Heart right ventricle (tissue), 16 donors: ENCODE measurements at places on chromosomes 13 and 19.

- H3K27ac ChIP-seq, result no peak overlapping the region
- no peaks in the 10 kb centered on the region for H3K4me1 ChIP-seq
- DNase-seq, result no peak
- no peaks in the 10 kb centered on the region for H3K36me3 ChIP-seq
- no peak overlapping the region for H3K4me3 ChIP-seq
These were observed 1.5 kb downstream of the GRK1 start for GRCh38 chr13:113668491-113668971.

- H3K27ac ChIP-seq, result no peak overlapping the region
- DNase-seq, result no peak
- no peak overlapping the region for H3K4me3 ChIP-seq
- H3K27me3 ChIP-seq, result no peaks in the 10 kb centered on the region
These were observed 4.5 kb downstream of the ADGRE1 start for GRCh38 chr19:6891761-6892385.

GRCh38 chr13:91200486-91200885 lies 147.0 kb upstream of the MIR17HG start:
- no peak for DNase-seq
- no peak overlapping the region for H3K4me3 ChIP-seq
- no peak overlapping the region for H3K27ac ChIP-seq
- H3K36me3 ChIP-seq, result no peaks in the 10 kb centered on the region
- H3K4me1 ChIP-seq, result no peaks in the 10 kb centered on the region

DNA sequence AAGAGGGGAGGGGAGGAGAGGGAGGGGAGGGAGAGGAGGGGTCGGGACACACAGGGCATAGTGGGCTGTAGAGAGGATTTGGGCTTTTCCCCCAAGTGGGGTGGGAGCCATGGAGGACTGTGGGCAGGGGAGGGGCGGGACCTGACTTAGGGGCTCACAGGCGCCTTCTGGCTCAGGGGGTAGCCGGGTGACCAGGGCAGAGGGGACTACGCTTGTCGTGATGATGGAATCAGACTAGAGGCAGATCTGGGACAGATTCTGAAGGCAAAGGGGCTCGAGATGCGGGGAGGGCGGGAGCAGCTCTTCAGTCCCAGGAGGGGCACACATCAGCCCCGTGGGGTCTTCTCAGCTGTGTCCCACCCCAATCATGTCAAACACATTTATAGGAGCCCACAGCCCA lies 13.5 kb downstream of the NDUFA11 start:
- H3K4me1 ChIP-seq, result peaks cover 36% of the 10 kb centered on the region
- peaks cover 20% of the 10 kb centered on the region for H3K27me3 ChIP-seq
- no peak overlapping the region for H3K27ac ChIP-seq
- no peak overlapping the region for H3K4me3 ChIP-seq

- no peak for DNase-seq
- no peaks in the 10 kb centered on the region for H3K27me3 ChIP-seq
- H3K4me3 ChIP-seq, result no peak overlapping the region
- H3K27ac ChIP-seq, result no peak overlapping the region
- peaks cover 49% of the 10 kb centered on the region for H3K4me1 ChIP-seq
These were observed 66.8 kb downstream of the CDK8 start for GRCh38 chr13:26320766-26321165.

DNA sequence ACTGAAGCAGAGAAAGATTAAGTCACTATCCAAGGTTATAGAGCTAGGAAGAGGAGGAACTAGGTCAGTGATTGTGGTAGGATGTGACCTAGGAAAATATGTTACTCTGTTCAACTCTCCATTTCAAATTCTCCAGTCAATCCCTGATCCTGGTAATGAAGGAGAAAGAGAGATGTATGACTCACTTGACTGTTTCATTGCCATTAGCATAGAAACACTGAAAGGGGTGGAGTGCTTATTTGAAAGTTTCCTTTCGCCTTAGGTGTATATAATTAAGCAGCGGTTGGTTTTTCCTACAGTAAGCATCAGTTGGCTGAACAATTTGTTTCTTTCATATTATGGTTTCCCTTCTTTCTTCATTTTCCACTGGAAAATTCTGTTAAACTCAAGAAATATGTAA lies 198.1 kb upstream of the CSNK1A1L start:
- no peaks in the 10 kb centered on the region for H3K36me3 ChIP-seq
- no peak overlapping the region for H3K4me3 ChIP-seq
- H3K27me3 ChIP-seq, result no peaks in the 10 kb centered on the region
- no peak overlapping the region for H3K27ac ChIP-seq

DNA sequence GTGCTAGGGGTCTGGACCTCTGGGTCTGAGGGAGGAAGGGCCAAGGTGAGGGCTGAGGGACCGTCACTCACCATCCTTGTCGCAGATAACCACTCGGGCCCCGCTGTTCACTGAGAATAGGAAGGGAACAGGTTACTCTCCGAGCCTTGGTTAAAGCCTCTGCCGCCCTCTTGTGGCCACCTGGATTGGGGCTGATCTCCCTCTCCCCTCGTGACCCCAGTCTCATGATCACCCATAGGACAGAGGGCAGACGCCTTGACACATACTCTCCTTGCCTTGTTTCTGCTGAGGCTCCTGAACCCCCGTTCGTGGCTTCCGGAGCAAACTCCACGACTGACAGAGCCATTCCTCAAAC lies 580 bp downstream of the HSD17B14 start:
- peaks cover 20% of the 10 kb centered on the region for H3K4me1 ChIP-seq
- H3K36me3 ChIP-seq, result peaks cover 29% of the 10 kb centered on the region
- H3K4me3 ChIP-seq, result peak overlapping the region; percentile 55
- peak overlapping the region; percentile 57 for H3K27ac ChIP-seq

GRCh38 chr13:93977986-93978385 lies 501.5 kb downstream of the DCT start:
- no peaks in the 10 kb centered on the region for H3K4me1 ChIP-seq
- DNase-seq, result no peak
- no peaks in the 10 kb centered on the region for H3K27me3 ChIP-seq
- no peak overlapping the region for H3K4me3 ChIP-seq
- no peaks in the 10 kb centered on the region for H3K36me3 ChIP-seq
- no peak overlapping the region for H3K27ac ChIP-seq

DNA sequence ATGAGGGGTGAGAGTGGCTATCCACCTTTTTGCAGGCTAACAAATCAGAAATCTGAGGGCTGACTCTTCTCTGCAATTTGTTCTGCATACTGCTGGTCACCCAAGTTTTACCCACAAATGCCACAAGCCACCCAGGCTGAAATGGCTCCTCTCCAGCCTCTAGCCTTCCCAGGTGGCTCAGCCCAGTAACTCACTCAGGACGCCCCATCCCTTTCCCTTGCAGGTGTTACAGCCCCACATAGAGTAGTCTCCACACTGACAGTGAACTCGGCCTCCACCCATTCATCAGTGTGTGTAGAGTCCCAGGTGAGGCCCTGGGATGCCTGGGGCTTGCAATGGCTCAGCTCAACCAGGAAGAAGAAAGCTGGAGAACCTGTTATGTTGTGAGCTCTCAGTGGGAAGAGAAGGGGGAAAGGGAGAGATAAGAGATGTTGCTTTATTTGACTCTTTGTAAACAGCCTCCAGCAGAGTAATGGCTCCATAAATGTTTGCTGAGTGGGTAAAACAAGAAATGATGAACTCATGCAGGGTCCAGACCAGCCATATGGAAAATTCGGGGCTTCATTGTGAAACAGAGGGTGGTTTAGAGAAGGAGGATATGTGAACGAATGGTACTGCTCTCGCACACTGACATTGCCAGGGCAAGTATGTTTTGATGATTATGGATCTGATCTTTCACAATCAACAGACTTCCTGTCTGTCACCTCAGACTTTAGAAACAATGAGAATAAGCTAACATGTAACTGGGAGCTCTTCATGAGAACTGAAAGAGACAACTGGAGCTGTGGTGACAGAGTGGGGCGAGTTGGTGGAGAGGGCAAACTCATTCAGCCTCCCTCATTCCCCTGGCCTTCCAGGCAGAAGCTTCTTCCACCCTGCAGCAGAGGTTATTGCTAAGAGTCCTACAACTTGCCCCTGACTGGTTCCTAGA lies 74.2 kb upstream of the RFC3 start:
- H3K4me1 ChIP-seq, result peaks cover 12% of the 10 kb centered on the region
- no peak overlapping the region for H3K27ac ChIP-seq
- no peak overlapping the region for H3K4me3 ChIP-seq
- no peaks in the 10 kb centered on the region for H3K36me3 ChIP-seq
- no peak for DNase-seq
- H3K27me3 ChIP-seq, result no peaks in the 10 kb centered on the region

DNA sequence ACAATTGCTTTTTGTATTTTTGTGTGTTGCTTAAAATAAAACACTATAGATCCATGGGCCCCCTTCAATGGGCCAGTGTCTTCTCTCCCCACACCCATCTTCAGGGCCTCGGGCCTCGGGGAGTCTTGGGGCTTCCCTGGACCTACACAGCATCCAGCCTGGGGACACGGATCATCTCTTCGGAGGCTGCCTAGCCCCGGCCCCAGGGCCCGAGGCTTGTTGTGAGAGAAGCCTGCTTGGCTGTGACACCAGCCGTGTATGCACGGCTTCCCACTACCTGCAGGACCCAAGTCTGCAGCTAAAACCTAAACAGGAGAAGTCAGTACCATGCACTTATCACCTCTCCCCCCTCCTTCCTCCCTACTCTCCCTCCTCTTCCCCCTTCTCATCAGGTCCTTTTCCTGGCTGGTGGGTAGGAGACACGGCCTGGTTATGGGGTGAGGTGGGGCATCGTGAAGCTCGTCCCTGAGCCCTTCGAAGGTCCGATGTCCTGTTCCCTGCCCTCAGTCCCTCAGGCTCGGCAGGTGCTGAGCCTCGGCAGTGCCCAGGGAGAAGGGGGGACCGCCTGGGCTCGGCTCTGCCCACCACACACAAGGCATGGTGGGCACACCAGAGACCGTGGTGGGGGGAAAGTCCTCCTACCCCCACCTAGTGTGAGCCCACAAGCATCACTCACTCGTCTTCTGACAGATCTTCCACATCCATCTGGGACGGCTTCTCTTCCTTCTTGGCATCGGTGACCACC lies 9.5 kb downstream of the C13orf46 start:
- no peak overlapping the region for H3K27ac ChIP-seq
- H3K27me3 ChIP-seq, result no peaks in the 10 kb centered on the region
- no peaks in the 10 kb centered on the region for H3K36me3 ChIP-seq
- no peak overlapping the region for H3K4me3 ChIP-seq
- no peaks in the 10 kb centered on the region for H3K4me1 ChIP-seq

GRCh38 chr13:113053801-113054604 lies 51.6 kb upstream of the F7 start:
- no peak overlapping the region for H3K27ac ChIP-seq
- no peaks in the 10 kb centered on the region for H3K36me3 ChIP-seq
- DNase-seq, result no peak
- H3K27me3 ChIP-seq, result peaks cover 9% of the 10 kb centered on the region
- peaks cover 13% of the 10 kb centered on the region for H3K4me1 ChIP-seq
- no peak overlapping the region for H3K4me3 ChIP-seq

DNA sequence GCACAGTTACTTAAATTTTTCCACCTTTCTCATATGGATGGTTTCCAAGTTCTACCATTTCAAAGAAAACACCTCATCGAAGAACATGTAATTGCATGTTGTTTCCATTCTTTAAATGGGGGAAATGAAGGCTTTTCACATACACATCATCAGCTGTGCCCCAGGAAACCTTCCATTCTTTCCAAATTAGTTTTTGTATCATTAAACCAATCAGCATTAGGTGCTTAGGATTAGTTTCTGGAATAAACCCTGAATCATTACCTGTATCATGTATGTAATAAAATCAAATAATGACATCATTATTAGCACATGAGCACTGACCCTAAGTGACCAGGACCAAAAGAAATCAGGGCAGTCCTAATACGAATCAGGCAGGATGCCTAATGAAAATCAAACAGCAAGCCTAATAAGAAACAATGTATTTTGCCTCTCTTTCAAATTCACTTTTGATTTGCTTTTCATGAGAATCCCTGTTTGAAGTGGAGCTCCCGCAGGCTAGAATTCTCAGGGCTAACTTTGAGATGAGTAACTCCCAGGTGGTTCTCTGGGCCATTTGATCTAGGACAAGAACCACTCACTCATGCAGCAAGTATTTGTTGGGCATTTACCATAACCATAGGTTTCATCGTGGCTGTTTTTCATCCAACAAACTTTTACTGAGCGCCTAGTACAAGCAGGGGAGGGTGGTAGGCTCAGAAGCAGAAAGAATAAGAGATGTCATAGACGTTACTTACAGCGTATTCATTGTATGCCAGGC lies 89.2 kb downstream of the MZT1 start:
- no peak for DNase-seq
- H3K4me3 ChIP-seq, result no peak overlapping the region
- no peaks in the 10 kb centered on the region for H3K4me1 ChIP-seq
- no peaks in the 10 kb centered on the region for H3K36me3 ChIP-seq
- H3K27me3 ChIP-seq, result no peaks in the 10 kb centered on the region

DNA sequence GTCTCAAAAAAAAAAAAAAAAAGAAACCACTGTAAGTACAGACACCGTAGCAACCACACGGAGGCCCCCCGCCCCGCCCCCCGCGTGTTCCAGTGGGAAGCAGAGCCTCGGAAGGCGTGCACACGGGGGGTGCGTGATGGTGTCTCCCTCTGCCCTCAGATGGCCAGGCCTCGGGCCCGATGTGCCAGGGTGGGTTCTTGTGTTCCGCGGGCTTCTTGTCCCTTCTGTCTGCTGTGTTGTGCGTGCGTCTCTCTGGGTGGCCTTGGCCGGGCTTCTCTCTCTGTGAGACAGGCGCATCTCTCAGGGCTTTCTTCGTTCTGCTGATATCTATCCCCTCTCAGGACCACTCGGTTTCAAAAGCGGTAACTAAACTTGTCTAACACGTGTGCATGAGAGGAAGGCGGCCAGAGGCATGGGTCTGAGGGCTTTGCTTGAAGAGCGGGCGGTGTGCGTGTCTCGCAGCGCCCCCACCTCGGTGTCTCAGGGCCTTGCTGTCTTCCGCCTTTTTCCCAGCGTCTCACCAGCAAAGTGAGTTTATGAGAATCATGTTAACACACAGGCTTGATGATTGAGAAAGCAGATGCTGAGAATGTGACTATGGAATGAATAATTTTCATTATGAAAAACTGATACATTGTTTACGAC lies 12.6 kb downstream of the ATP11A start:
- no peak for DNase-seq
- H3K4me1 ChIP-seq, result peaks cover 75% of the 10 kb centered on the region
- no peak overlapping the region for H3K4me3 ChIP-seq
- no peaks in the 10 kb centered on the region for H3K27me3 ChIP-seq

GRCh38 chr13:26051657-26052311 lies at the start of gene SHISA2:
TSS of gene SHISA2 (minus strand) at chr13:26052016. CDS start at chr13:26050975, 1,041 bp downstream.
- peaks cover 72% of the 10 kb centered on the region for H3K27me3 ChIP-seq
- no peaks in the 10 kb centered on the region for H3K36me3 ChIP-seq
- H3K4me1 ChIP-seq, result peaks cover 11% of the 10 kb centered on the region
- peak within 1 kb of the TSS; percentile 51 for H3K4me3 ChIP-seq

GRCh38 chr13:25371158-25371874 lies 458 bp upstream of the ATP8A2 start:
- H3K4me3 ChIP-seq, result no peak overlapping the region
- DNase-seq, result no peak
- H3K36me3 ChIP-seq, result no peaks in the 10 kb centered on the region
- H3K27ac ChIP-seq, result no peak overlapping the region

- no peak for DNase-seq
- no peaks in the 10 kb centered on the region for H3K4me1 ChIP-seq
- no peak overlapping the region for H3K4me3 ChIP-seq
- no peaks in the 10 kb centered on the region for H3K27me3 ChIP-seq
- H3K27ac ChIP-seq, result no peak overlapping the region
- no peaks in the 10 kb centered on the region for H3K36me3 ChIP-seq
These were observed 161.1 kb downstream of the LACC1 start for GRCh38 chr13:44040818-44041100.

GRCh38 chr13:40539576-40540327 lies 126.7 kb downstream of the FOXO1 start:
- H3K27me3 ChIP-seq, result no peaks in the 10 kb centered on the region
- DNase-seq, result no peak
- H3K27ac ChIP-seq, result no peak overlapping the region
- H3K4me3 ChIP-seq, result no peak overlapping the region
- H3K4me1 ChIP-seq, result peaks cover 17% of the 10 kb centered on the region
- no peaks in the 10 kb centered on the region for H3K36me3 ChIP-seq

GRCh38 chr19:12786952-12787351 lies 4.3 kb upstream of the JUNB start:
- no peaks in the 10 kb centered on the region for H3K36me3 ChIP-seq
- DNase-seq, result no peak
- H3K27me3 ChIP-seq, result no peaks in the 10 kb centered on the region
- peak overlapping the region; percentile 100 for H3K27ac ChIP-seq
- no peak overlapping the region for H3K4me3 ChIP-seq
